ENCODE measurements at places on chromosomes 5 and 9.

GRCh38 chr5:161023551-161023950 lies 171.5 kb upstream of the ATP10B start:
- no peak for DNase-seq

- no peak for DNase-seq
These were observed 227.3 kb downstream of the DCP2 start for GRCh38 chr5:113203916-113204315.

DNA sequence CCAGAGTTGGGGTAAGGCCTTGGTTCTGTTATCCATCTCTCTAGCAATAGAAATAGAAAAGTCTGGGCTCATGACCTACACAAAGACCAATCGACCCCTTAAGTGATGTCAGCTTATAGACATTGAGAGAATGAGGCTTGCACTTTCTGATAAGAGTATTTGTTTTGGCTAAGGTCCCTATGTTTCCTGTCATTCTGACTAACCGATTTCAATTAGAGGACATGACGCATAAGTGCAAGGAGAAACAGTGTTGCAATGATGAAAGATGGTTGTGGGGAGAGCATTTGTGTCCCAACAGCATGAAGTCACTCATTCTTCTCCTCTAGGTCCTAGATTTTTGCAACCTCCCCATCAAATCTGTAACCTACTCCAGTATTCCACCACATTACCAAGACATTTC lies 255.1 kb downstream of the MAT2B start:
- DNase-seq: no peak

- DNase-seq: no peak
These were observed 141.4 kb downstream of the MED10 start for GRCh38 chr5:6236858-6237481.

GRCh38 chr5:148978370-148979082 lies 84.3 kb downstream of the SH3TC2 start:
- no peak for DNase-seq

DNA sequence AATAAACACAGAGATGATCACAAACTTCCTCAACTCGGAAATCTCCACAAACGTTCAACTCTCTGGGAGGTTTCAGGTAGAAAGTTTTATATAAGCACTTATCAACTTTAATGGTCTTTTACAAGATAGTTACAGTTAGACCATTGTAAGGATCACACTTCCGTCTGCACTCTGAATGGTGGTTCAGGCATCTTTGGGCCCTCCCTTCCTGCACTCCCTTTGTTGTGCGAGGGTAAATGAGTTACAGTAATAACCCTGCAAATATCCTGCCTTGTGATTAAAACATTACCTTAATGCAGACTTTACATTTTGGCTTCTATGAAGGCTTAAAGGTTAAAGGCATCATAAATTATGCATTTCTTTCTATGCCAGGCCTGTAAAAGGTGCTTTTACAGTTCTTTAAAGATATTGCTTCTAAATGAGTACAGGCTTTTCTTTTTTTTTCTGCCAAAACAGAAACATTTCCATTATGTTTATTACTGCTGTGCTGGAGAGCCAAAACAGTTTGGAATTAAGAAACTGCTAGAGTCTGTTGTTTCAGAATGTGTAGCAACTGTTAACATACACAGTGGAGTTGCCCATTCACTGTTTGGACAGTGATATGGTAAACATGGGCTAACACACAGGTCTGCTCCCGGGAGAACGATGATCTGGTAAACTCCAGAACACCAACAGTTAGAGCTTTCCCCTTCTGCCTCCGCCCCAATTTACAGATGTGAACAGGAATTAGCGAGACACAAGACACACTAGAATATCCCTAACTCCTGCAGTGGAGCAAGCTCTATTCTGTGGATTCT lies 1.1 kb downstream of the PRUNE2 start:
- DNase-seq: no peak

- no peak for DNase-seq
These were observed 27.7 kb downstream of the DUSP1 start for GRCh38 chr5:172743112-172743959.

GRCh38 chr9:34996905-34997279 lies 7.3 kb downstream of the DNAJB5 start:
- DNase-seq: no peak

- no peak for DNase-seq
These were observed 1.5 kb upstream of the TRAF1 start for GRCh38 chr9:120928015-120928482.

DNA sequence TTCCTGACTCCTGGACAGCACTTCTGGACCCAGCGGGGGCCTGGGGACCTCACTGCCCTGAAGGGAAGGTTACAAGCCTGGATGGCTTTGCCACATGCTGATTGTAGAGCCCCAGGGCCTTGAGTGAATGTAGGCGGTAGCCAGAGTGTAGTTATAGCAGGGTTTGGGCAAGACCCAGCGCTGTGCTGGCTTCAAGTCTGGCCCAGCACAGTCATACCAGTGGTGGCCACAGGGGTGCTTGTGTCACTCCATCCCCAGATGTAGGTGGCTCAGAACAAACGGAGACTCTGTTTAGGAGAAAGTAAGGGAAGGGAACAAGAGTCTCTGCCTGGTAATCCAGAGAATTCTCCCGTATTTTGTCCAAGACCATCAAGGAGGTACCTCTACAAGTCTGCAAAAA lies 84.6 kb downstream of the STARD4 start:
- no peak for DNase-seq

DNA sequence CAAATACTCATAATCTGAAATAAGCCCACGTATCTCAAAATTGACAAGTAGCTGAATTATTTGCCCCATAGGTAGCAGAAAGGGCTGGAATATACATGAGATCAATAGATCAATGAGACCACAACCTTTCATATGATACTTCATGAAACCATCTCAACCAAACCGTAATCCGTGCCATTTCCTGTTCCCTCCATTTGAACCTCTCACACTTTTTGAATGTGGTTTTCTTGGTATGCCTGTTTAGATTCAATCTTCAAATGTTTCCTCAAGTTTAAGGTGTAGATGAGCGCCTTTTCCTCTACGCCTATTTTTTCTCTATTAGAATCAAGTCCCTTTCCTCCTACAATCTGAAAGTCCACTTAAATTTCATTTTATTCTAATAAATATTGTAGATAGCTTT lies 805.5 kb downstream of the EFNA5 start:
- no peak for DNase-seq

GRCh38 chr9:124220946-124221451 lies 36.8 kb upstream of the NEK6 start:
- peak; percentile 78 for DNase-seq

DNA sequence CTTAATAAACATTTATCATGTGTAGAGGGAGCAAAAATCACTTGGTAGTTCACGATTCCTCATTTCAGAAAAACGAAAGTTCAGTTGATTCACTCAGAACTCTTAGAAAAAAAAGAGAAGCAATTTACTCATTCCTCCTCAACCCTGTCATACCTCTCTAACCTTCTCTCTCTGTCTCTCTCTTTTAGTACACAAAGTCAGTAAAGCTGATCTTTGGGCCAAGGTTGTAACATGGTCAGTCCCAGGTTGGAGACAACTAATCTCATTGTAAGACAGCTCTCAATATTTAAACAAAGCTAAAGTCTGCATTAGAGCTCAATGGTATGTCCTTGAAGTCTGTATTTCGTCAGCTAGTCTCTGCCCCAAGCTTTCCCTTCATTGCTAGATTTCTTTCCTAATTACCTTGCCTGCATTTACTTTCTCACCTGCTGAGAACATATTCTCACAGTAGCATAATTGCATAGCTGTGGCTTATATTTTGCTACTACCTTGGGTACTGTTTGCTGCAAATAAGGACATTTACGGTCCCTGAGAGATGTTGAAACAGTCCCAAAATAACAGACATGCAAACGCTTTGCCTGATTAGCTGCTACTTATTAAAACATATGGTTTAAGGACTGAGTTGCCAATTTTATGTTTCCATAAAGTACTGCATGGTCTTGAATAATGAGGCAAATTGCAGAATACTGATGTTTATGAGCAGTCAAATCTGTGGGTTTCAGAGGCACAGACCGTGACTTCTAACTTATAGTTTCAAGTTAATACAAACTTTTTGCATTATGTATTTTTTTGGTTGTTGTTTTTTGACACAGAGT lies 138.3 kb downstream of the GPBP1 start:
- DNase-seq: no peak

- no peak for DNase-seq
These were observed 65.9 kb downstream of the PRDM6 start for GRCh38 chr5:123154886-123155445.

- no peak for DNase-seq
These were observed 9.1 kb downstream of the FBP2 start for GRCh38 chr9:94584555-94584954.

DNA sequence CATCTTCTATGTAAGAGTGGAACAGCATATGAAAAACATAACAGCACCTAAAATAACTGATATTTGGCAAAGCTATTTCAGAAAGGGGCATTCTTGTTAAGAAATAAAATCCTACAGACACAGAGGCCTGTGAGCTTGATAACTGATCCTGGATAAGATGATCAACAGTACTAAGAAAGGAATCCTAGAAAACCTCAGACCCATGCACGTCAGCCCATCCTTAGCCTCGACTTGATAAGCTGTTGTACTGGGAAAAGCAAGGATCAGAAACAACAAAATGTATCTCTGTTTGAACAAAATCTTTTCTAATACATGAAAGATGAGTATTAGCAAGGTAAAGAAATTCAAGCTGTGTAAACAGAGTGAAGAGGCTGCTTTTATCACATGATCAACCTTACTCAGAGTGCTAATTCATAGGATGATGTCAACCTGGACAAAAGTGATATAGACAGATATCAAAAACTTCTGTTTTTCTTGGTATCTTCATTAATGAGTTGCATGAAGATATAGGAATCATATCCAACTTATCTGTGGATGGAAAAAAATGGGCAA lies 15.2 kb downstream of the LIFR start:
- DNase-seq: no peak

- no peak for DNase-seq
These were observed 199.2 kb downstream of the TRIO start for GRCh38 chr5:14342306-14342705.

DNA sequence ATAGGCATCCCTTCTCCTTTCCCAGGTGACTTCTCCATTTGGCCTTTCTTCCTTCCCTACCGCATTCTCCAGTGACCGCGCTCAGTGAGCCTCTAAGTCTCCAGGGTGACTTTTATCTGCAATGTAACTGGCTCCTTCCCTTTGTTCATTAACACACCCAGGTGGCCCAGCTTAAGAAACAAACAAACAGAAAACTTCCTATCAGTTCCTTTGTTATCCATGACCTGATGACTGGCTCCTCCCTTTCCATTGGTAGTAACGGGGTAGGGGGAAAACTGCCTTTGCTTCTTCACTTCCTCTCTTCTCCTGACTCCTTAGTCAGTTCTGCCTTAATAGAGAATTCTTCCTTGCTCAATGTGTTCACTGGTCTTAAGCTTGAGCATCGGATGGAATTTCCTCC lies 7.0 kb upstream of the SH3GL2 start:
- no peak for DNase-seq

- no peak for DNase-seq
These were observed 273.2 kb downstream of the ENC1 start for GRCh38 chr5:74367241-74367733.

GRCh38 chr9:89278997-89279739 lies 31.8 kb upstream of the CKS2 start:
- no peak for DNase-seq

GRCh38 chr9:120256146-120256545 lies 323.8 kb downstream of the CDK5RAP2 start:
- no peak for DNase-seq

- no peak for DNase-seq
These were observed 72.7 kb upstream of the SLC25A48 start for GRCh38 chr5:135761746-135762145.

DNA sequence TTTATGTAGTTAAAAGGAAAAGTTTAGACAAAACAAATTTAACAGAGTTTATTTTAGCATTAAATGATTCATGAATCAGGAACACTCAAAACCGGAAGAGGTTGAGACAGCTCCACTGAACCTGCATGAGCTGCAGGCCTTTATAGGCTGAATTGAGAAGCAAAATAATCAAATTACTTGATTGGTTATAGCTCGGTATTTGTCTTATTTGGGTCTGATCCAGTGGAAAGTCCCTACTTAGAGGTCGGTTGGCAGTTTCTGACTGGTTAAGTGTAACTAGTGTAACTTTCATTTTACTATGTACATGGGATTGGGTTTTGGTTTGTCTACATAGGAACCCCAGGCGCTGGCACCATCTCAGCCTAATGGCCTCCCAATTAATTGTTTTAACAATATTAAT lies 74.1 kb upstream of the PIK3R1 start:
- DNase-seq: no peak

GRCh38 chr9:122051351-122052321 lies 41.5 kb downstream of the TTLL11 start:
- no peak for DNase-seq

- DNase-seq: no peak
These were observed 71.9 kb upstream of the LARP1 start for GRCh38 chr5:154683101-154683880.

- no peak for DNase-seq
These were observed 7.7 kb downstream of the MACROH2A1 start for GRCh38 chr5:135391116-135391868.

- DNase-seq: no peak
These were observed 11.3 kb upstream of the SLC34A1 start for GRCh38 chr5:177372910-177373309.

- no peak for DNase-seq
These were observed 66.3 kb upstream of the COL5A1 start for GRCh38 chr9:134575103-134575900.

DNA sequence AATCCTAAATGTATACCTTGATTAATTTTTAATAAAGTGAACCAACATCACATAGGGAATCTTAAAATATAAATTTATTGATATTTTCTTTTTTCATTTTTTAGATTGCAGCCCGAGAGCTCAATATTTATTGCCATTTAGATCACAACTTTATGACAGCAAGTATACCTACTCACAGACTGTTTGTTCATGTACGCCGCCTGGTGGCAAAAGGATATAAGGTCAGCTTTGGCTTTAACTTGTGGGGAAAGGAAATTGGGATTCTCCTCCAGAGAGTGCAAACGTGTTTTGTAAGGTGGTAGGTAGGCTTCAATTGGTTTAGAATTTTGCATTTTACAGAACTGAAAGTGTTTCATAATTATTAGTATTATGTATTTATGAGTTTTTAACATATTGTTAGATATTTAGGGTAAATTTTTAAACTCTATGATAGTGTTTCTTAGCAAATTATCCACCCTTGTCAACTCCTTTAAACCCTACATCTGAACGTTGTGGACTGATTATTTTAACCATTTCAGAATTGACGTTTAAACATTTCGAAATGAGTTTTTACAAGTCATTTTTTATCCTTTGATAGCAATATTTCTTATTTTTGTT lies 17.5 kb upstream of the DHFR start:
- peak; percentile 69 for DNase-seq

DNA sequence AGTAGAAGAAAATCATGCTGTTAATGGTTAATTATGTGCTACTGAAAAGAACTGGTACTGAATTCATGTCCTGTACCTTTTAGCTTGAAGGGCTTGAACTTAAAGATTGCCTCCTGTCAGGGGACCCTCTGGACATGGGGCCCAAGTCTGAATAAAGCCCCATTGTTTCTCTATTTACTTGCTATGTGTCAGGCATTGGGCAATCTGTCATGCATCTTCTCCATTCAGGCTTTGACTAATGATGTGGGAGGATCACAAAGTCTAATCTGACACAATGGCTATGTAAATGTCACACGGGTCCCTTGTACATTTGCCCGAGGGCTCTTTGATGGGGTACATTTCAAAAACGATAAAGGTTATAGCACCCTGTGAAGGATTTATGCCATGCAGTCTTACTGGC lies 64.0 kb upstream of the TUSC1 start:
- no peak for DNase-seq

- DNase-seq: no peak
These were observed 225.0 kb downstream of the AOPEP start for GRCh38 chr9:94951324-94952135.

- no peak for DNase-seq
These were observed 17.9 kb downstream of the TMEM245 start for GRCh38 chr9:109101810-109102209.
